ENCODE measurements at places on chromosomes 2 and 18.

DNA sequence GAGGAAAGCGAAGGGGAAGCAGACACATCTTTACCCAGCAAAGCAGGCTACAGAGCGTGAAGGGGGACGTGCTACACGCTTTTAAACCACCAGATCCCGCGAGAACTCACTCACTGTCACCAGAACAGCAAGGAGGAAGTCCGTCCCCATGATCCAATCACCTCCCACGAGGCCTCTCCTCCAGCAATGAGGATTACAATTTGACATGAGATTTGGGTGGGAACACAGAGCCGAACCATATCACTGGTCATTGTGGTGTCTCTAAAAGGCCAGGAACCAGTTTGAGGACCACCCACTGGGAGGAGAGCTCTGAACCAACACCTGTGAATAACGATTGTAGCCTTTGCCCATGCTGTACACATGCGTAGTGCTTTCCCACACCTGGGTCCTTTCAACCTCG, 116.6 kb upstream of the FAM136A start:
- no peak for DNase-seq

DNA sequence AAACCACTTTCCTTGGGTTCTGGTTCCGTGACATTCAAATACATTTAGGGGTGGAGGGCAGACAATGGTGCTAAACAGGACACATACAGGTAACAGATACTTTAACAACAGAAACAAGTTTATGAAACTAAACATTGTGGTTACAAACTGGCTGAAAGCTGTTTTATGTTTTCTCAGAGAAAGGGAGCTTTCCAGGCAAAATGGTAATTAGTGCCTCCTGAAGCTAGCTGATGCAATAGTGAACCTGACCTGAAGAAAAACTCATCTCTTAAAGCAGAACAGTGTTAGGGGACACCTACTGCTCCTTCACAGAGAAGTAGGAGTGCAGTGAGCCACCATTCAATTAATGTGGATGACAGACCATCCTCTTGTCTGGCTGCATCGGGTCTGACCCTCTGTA, 138.9 kb downstream of the CCDC148 start:
- DNase-seq, result no peak

- DNase-seq, result no peak
Measured at GRCh38 chr2:719734-720133, 42.5 kb upstream of the TMEM18 start.

DNA sequence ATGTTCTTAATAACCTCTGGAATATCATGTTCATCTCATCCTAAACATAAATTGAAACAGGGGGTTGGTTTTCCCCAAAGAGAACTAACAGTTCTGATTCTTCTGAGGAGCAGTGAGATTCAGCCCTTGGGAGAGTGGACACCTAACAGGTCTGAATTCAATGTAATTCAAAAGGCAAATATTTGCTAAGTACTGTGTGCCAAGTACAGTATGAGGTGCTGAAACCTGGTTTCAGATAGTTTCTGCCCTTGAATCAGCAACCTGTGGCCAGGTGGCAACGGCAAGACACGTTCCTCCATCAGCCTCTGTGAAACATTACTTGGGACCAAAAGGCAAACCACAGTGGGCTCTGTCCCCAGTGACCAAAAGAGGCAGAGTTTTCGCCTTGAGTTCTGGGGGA, 1.3 kb downstream of the LRRC30 start:
- DNase-seq, result no peak

DNA sequence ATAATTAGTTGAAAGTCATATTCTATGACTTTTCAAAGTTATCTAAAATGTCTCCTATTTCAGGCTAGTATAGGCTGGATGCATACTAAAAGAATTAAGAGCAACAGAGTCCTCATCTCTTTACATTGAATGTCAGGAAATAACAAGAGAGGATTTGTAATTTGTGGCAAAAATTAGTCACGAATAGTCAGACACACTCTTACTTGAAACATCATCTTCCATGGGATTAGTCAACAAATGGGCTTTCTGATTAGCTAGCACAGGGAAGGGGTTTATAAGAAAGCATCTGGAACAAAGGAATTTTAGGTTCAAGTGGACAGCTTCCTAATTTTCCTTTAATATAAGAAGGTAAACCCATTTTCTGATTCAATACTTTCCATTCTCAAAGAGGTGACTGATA, 330.3 kb upstream of the MEX3C start:
- DNase-seq, result peak; percentile 14

DNA sequence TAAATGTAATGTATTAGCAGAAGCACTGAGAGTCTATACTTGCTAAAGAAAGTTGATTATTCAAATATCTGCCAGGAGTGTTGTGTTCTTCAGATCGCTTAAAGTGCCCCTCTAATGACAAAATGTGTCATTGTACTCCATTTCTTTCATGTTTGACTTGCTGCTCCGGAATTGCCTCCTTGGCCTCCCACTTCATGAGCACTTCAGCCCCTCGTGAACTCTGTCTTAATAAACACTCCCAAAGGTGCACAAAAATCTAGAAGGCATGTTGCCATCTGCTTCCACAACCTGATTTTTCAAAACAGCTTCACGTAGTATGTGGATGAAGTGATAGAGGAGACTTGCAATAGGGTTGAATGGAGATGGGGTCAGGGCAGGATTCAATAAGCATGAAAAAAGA, 396.1 kb downstream of the TDRD15 start:
- no peak for DNase-seq

- no peak for DNase-seq
Measured at GRCh38 chr18:56937874-56938430, 208.9 kb upstream of the BOD1L2 start.

DNA sequence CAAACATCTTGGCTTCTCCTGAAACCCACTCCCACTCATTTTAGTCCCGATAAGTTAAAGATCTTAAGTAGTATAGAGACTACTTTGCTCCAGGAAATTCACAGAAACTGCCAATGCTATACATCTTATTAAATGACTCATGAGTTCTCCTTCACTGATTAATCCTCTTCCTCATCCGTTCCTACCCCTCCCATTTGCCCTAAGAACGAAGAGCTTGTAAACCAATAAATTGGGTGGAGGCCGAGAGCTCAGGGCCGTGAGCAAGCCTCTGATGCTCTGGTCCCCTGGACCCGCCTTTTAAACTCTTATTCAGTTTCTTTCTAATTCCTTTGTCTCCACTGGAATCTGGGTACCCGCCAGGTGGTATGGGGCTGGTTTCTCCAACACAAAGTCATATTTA, 68.6 kb downstream of the METTL8 start:
- no peak for DNase-seq

DNA sequence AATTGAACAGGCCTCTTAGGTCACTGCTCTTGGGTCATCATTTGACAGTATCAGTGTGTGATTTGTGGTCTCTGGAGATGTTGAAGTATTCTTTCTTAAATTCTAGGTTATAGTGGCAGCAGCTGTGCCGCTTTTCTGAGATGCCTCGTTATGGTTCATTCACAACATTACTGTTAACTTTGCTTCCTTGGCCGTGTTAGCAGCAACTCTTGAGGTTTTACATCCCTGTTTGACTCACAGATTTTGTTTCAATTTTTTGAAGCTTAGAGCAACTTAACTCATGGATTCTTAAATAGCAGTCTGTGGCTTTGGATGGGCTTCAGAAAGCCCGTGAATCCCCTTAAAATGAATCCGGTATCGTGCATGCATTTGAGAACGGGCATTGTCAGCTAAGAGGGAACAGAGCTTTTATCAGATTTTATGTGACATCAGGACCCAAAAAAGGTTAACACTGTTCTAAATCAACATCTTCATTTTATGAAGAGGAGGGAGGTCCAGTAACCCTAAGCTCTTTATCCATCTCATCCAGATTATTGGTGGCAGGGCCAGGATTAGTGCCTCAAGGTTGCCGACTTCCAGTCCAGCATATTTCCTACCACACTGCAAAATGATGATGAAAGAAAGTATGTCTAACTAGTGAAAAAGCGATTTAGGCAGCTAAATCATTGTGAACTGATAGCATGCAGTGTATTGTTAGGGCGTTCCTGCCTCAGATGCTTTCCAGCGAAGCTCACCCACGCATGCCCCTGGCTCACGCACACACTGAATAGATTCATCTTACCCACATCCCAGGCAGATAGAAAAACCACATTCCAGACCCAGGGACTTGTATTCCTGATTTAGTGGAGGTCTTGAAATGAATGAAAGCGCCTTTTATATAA, 5.1 kb downstream of the TRIB2 start:
- DNase-seq, result no peak

GRCh38 chr2:30800159-30800558, 7.1 kb downstream of the CAPN13 start:
- DNase-seq, result no peak

GRCh38 chr2:99935662-99936061, 206.7 kb downstream of the AFF3 start:
- no peak for DNase-seq

DNA sequence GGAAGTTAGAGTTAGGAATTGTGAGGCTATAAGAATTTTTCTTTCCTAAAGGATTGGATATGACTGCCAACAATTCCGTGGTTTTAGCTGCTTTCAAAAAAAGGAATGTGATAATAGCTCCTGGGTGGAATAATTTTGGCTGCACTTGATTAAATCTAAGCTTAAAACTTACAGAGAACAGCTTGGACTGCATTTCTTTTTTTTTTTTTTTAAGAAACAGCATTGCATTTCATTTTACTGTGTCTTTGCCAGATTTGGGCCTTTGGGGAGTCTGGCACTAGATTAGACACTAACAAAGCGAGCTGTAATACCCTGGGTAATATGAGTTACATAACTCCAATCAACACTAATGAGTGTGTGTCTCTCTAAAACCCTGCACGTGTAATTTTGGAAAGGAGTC, 37.8 kb upstream of the ZNF397 start:
- DNase-seq, result no peak
